ENCODE measurements at places on chromosomes 1 and 21.

GRCh38 chr1:28973596-28974421 lies 59.4 kb downstream of the EPB41 start:
- DNase-seq = peak; percentile 49

GRCh38 chr1:198725090-198725489 lies 86.2 kb downstream of the PTPRC start:
- DNase-seq = no peak

GRCh38 chr1:1914101-1914970 lies 724 bp upstream of the CALML6 start:
- DNase-seq = no peak

- DNase-seq = peak; percentile 65
These were observed 13.6 kb upstream of the LYPLAL1 start for GRCh38 chr1:219159946-219160645.

DNA sequence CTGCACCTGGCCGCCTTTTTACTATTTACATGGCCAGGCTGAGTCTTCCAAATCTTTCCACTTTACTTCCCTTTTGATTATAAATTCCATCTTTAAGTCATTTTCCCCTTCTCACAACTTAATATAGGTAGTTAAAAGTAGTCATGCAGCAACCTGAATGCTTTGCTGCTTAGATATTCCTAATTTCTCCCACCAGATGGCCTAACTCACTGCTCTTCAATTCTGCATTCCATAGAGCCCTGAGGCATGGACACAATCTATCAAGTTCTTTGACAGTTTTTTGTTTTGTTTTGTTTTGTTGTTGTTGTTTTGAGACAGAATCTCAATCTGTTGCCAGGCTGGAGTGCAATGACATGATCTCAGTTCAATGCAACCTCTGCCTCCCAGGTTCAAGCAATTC lies 21.7 kb upstream of the FAAH start:
- no peak for DNase-seq

GRCh38 chr1:248813546-248813945 lies 12.2 kb downstream of the SH3BP5L start:
- DNase-seq = peak; percentile 73

- peak; percentile 56 for DNase-seq
These were observed 20.9 kb upstream of the HSPA13 start for GRCh38 chr21:14403681-14404318.

DNA sequence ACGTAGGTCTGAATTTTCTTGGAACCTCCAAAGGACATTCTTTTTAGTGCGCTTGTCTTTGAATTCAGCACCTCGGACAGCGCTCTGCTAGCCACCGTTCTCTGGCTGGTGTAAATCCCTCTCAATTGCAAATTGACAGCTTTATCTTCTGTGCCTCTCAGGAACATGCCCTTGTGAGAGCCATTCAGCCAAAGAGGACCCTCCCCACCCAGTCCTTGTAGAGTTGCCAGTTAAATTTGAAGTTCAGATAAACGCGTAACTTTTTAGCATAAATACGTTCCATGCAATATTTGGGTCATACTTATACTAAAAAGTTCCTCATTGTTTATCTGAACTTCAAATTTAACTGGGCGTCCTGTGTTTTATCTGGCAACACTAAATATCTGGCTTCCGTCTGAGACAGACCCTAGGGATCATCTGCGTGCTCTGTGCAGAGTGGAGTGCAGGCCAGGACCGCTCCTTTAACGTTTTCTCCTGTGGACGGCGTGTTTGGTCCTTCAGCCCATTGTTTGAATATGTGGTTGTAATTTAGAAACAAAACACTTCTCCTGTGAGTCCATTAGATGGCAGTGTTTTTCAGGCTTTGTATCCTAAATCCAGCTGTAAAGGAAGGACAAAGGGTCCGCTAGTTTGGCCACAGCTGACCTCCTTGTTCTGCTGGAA lies 7.0 kb downstream of the KCNAB2 start:
- peak; percentile 94 for DNase-seq

DNA sequence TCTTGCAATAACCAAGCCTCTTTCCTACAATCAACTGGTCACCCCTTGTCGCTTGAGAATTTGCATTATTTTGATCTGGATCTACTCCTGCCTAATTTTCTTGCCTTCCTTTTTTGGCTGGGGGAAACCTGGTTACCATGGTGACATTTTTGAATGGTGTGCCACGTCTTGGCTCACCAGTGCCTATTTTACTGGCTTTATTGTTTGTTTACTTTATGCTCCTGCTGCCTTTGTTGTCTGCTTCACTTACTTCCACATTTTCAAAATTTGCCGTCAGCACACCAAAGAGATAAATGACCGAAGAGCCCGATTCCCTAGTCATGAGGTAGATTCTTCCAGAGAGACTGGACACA lies 743 bp downstream of the GPR52 start:
- DNase-seq = no peak

DNA sequence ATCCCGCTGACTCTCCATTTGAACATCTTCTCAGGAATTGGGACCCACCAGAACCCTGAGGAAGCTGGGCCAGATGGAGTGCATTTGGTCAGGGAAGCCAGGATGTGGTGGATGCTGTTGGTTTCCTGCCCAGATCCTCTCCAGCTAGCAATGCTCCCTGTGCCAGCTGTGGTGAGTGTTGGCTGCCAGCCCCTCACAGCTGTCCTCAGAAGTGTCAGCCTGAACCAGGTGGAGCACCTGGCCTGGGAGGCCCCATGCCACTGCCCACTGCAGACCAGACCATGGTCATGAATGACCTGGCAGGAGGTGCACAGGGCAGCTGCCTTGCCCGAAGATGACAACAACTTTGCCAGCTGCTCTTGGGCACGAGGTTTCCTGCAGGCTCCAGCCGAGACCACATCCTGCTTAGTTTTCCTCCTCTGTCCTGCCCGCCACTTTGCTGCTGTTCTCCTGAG lies 54.4 kb downstream of the PRSS38 start:
- peak; percentile 63 for DNase-seq

DNA sequence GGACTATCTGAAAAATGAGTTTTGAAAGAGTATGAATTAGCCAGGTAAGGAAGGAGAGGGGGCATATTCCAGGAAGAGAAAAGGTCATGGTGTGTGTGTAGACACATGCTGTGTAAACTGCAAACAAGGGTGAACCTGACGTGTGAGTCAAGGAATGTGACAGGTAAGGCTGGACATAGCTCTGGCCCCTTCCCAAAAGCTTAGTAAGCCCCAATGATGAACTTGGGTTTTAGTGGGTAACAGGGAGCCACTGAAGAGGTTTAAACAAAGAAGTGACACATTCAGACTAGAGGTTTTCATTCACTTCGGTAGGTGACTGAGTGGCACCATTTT lies 36.7 kb downstream of the EGLN1 start:
- DNase-seq = no peak

DNA sequence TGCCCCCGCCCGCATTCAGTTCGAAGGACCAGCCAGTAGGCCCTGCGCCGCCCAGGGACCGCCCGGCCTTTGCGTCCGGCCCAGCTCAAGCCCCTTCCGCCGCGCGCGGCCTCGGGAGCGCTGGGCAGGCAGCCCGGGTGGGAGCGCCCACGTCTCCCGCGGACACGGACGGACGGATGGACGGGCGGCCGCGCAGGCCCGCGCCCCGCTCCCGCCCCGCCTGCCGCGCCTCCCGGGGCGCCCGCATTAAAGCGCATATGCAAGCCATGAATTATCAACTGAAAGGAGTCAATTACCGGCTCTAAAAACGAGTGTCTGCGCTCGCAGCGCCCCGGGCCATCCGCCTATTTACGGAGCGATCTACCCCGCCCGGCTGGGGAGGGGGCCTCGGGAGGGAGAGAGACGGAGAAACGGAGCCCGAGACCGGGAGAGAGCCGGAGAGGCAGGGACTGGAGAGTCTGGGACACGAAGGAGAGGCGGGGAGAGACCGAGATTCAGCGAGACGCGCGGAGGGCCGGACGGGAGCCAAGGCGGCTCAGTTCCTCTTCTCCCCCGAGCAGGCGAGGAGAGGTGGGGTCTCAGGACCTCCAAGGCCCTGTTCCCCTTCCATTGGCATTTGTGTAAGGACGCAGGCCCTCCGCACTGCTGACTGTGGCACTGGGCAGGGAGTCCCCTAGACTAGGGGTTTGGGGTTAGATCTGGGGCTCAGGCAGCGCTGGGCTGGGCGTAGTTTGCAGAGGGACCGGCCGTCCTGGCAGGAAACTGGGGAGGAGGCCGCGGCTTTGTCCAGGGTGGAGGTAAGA lies 41.3 kb upstream of the DMBX1 start:
- peak; percentile 83 for DNase-seq

DNA sequence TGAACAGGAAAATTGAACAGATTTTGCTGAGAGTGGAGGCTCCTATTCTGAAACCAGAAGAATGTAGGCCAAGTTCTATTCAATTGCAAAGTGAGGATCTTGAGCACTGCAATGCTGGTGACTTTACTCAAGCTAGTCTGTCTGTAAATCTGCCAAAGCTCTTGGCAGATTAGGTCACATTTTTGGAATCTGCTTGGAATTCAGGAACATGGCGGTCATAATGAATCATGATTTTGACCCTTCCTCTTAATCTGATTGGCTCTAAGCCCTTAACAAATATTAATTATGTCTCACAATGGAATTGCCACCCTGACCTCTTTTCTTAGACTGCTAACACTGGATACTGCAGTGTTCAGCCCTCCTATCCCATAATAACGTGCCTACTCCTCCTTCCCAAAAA lies 7.2 kb upstream of the GNG12 start:
- DNase-seq = peak; percentile 81

- no peak for DNase-seq
These were observed 370.5 kb downstream of the NUF2 start for GRCh38 chr1:163692266-163692665.

DNA sequence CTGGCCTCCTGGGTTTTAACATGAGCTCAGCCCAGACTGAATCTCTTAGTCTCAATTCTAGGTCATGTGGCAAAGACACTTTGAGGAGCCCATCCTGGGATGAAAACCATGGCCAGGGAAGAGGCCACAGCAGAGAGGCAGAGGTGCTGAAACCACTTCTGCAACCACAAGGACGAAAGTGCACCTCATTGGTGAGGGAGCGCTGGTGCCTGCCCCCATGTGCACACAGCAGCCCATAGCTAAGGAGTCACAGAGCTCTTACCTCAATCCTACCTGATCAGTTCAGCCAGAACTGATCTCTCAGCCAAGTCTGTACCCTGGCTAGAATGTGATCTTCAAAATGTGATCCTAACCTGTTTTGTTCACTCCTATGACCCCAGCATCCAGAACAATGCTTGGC lies 32.9 kb upstream of the SRP9 start:
- DNase-seq = peak; percentile 8

GRCh38 chr1:23619299-23620188 lies 60.2 kb upstream of the ID3 start:
- DNase-seq = peak; percentile 75

- peak; percentile 93 for DNase-seq
These were observed 746 bp upstream of the LAMC1 start for GRCh38 chr1:183022202-183023145.

- DNase-seq = no peak
These were observed 111.2 kb upstream of the KIF26B start for GRCh38 chr1:245043611-245043940.

DNA sequence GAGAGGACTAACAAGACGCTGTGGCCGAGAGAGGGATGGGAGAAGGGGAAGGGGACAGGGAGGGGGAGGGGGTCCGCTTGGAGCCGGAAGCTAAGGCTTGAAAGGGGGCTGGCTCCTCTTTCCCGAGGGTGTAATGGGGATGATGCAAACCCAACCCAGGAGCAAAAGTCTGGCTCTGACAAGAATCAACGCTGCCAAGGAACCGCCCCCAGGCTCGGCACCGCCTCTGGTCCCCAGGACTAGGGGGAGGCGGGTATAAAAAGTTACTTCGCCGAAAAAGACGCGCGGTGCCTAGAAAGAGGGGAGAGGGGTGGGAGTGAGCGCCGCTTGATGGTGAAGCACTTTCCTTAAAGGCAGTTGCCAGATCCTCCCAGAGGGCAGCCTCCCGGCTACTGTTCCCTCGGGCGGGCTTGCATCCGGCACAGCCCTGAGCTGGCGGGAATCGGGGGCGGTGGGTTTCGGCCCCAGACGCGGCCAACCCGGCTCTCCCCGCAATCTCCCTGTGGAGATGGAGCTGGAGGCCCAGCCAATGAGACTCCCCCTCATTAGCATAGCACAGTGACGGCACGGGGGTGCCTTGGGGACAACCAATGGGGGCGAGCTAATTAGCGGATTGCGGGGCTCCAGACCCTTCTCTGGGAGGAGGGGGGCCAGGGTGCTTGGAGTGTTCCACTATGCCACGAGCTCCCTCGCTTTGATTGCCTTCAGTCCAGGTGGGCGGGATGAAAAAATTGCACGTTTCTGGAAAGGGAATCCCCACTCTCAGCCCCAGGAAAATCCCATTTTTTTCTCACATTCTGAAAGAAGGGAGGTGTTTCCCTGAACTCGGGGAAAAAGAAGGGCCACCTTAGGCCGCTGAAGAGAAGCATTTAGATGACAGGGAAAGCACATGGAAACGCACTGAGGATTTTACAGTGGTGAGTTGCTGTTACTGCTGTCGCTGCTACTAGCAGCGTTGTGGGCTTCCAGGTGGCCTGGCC lies at the start of gene KCNT2:
Gene KCNT2 (minus strand): TSS at position 51 of the 980 bp plus-strand sequence. CDS start 131 bp downstream, outside the sequence.
- DNase-seq = peak; percentile 74

- peak; percentile 87 for DNase-seq
These were observed 2.1 kb downstream of the S100A16 start for GRCh38 chr1:153610811-153611301.
